AG04449 (cell line): ENCODE measurements at places on chromosomes 7 and 10.

DNA sequence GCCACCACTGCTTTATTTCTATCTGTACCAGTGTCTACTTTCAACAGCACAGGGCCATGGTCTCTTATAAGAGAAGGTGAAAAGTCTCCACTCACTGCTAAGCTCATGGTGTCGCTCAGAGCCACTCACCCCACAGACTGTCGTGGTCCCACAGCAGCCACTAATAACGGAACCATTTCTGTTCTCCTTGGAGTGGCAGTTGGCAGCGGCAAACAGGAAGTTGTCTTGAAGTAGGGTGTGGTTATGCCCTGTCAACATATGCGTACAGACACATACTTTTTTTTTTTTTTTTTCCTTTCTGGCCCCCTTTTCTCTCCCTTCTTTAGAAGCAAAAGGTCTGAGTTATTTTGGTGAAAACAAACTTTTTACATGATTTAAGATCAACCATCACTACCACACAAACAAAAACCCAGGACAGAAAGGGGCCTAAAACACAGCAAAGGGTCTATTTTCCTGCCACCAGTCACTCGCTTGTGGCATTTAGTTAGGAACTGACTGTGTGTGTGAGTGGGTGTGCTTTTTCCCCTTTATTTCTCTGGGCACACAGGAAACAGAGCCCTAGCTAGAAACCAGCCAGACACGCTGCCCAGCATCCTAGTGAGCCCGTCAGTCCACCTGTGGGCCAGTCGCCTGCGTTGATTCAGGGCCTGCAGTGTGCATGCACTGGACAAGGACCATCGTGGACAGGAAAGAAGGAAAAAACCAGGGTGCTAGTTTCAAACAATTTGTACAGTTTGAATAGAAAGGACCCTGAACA lies 96.7 kb upstream of the EFCAB10 start:
- DNase-seq = no peak

GRCh38 chr7:152970481-152970880 lies 210.9 kb downstream of the ACTR3B start:
- no peak for DNase-seq

DNA sequence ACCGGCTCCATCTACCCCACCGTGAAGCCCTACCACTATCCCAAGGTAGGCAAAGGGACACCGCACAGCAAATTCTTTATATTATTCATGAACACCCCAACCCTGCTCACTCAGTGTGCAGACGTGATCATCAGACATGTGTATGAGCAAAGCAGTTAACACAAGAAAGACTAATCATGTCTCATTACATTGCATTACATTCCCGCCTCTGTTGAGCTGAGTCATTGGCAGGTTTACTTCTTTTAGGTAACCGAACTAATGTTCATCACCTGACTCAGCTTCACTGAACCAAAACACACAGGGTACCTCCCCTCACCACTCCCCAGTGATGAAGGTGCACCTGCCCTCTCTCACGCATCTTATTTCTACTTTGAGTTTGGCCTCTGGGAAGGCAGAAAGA lies 233.4 kb downstream of the PAXIP1 start:
- no peak for DNase-seq

DNA sequence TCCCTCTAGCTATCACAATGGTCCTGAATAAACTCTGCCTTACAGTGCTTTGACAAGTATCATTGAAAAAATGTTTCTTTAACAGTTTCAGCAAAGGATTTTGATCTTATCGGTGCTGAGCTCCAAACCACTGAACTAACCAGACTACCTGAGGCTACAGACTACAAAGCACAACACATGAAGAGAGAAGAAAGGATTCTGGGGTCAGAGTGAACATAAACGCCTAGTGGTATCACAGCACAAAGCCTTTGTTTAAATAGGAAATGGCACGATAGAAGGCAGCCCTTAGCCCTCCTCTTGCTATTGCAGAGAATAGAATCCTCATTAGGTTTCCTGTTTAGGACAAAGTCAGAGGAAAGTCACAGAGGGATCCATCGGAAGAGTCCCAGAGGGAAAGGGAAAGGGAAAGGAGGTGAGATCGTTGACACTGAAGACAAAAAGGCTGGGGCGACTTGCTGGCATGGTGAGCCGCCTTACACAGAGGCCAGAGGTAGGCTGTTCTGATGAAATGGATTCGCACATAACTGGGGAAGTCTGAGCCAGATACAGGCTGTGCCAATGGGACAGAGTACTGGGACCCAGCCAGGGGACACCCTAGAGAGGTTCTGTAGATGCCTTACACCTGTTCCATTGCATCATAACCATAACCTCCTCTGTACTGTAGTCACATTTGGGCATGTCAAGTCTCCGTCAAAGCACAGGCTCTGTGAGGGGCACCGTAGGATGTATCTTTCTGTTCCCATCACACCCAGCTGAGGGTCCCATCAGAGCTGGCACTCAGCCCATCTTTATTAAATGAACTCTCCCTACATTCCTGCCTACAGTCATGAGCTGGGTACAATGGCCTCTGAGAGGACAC lies 71.5 kb downstream of the XPNPEP1 start:
- no peak for DNase-seq

DNA sequence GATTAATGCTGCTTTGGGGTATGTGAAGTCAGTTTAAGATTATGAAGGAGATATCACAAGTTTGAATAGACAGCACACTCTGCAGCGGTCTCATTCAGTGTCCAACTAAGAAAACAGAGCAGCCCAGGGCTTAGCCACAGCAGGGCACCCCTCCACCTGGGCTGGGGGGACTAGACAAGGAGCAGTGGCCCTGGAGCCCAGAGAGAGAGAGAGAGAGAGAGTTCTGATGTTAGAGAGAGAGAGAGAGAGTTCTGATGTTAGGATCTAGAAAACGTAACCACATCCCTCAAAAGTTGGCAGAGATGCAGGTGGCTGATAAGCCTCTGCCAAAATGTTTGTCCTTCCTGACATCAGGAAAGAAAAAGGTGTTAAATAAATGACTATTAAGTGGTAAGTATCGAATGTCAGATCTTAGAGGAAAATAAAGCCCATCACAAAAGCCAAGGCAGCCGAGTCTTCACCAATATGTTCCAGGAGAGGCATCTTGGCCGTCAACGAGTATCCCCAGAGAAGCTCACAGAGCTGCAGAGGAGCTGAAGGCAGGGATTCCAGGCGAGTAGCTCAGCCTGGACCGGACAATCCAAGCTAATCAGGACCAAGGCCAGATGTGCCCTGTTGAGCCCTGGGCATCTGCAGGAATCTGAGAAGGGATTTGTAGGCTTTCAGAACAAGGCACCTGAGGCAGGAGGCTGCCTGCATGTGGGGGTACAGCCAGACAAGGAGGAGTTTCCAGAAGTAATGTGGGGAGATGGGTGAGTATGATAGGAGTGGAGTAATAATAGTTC lies 150.1 kb upstream of the TCF7L2 start:
- DNase-seq = no peak

DNA sequence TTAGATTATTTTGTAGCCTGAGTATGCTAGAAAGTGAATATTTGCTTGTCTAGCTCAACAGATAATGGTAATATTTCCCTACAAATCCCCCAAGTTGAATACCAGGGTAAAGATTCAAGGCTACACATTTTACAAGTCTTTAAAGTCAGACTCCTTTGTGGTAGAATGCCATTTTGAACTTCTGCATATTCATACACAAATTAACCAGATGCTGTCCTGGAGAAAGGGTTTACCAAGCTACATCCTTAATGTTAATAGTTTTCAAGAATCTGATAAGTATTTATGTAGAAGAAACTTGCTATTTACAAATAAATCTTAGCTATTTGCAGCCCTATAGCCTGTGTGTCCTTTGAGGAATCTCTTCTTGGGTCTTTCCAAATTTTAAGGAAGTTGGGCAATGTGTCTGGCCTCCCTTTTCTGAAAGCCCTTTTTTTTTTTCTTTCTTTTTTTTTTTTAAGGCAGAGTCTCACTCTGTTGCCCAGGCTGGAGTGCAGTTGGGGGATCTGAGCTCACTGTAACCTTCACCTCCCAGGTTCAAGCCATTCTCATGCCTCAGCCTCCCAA lies 82.6 kb downstream of the CPEB3 start:
- DNase-seq = no peak

GRCh38 chr10:132357286-132358058 lies 25.5 kb downstream of the LRRC27 start:
- DNase-seq = no peak

DNA sequence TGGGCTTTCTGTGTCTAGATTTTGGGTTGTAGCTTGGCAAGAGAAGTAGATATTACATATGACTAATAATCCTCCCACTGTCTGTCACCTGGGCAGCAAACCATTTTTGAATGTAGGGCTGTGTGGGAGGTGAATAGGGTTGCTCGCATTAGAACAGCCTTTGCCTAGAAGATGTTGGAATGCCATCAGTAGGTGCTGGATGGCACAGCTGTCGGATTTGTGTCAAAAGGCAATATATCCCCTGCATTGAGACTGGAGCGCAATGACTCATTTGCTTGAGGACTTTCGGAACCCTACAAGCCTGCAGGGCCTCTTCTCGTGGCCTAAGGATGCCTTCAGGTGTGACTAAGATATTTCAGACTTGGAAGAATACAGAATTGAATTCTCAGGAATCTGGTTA lies 323.8 kb downstream of the GPR158 start:
- DNase-seq = no peak

DNA sequence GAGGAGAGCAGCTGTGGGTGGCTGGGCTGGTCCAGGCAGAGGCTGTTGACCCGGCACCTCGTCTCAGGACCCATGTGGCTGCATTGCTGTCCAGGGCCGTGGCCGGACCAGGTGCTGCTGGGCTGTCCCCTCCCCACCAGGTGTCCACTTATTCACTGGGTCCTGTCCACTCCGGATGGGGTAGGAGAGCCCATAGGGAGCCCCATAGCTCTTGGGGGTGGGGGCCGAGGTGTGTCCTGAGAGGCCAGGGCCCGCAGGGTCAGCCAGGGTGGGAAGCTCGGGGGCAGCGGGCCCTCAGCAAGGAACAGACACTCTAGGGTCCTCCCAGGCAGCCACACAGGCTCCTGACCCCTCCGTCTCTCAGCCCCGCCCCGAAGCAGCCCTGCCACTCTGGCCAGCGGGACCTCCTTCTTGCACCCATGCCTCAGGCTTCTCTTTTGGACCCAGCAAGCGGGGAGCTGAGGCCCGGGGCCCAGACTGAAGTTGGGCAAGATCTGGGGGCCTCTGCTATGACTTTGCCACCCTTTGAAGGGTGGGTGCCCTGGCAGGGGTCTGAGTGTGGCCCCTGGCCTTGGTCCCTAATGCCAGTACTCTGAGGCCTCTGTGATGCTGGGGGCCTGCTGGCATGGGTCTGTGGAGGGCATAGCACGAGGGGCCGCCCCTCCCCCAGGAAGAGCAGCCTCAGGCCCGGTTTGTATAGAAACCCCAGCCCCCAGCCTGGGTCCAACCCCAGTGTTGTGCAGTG lies 86.4 kb downstream of the NKX6-2 start:
- DNase-seq = no peak
